ENCODE measurements at places on chromosomes 1 and 21.
A peak's percentile ranks its signal among the peaks of the same experiment; 100 is the strongest.

DNA sequence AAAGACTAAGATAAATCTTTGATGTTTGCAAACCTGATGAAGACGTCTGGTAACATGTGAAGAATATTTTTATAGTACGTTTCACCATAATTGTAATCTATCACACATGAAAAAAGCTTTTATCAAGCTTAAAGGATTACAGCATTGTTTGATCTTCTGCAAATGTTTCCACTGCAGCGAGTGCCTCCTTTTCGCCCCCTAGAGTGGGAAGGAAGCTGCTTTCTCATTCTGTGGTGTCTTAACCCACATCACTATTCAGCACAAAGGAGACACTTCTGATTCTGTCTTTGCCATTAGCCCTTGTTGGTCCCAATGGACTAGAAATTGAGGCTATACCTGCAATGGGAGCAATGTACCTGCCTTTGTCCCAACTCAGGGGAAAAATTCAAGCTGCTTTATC lies 46.0 kb upstream of the IL12RB2 start:
- no peak for DNase-seq

GRCh38 chr1:46008585-46008984 lies 123.8 kb downstream of the PIK3R3 start:
- no peak for DNase-seq

GRCh38 chr1:15106608-15107007 lies 46.9 kb upstream of the TMEM51 start:
- no peak for DNase-seq

GRCh38 chr1:165855010-165855838 lies 27.8 kb downstream of the UCK2 start:
- DNase-seq, result peak; percentile 40

DNA sequence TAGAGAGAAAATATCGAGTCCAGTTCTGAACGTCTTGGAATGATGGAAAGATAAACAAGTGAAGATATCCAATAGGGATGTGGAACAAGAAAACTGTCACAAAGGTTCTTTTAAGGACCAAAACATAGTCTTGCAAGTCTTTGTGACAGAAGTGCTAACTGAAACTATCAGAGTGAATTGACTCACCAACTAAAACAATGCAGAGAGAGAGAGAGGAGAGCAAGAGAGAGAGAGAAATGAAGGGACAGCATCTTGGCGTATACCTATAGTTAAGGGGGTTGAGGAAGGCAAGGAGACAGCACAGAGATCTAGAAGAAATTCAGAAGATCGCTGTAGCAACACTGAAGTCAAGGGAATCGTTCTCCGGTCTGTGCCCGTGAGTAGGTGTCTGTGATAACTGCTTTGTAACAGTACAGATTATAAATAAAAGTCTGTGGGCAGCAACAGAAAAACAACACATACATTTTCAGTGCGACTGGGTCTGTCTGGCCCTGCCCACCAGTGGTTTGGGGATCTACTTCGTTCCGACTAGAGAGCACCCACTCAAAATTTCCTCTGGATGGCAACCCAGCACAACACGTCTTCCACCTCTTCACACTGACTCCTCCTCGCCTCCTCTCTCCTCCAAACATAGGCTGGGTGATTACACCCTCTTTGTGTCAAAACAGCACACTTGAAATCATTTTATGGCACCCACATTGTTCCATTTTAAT lies 4.8 kb upstream of the COA6 start:
- no peak for DNase-seq

GRCh38 chr1:52636721-52637695 lies 4.0 kb downstream of the SHISAL2A start:
- peak; percentile 88 for DNase-seq

DNA sequence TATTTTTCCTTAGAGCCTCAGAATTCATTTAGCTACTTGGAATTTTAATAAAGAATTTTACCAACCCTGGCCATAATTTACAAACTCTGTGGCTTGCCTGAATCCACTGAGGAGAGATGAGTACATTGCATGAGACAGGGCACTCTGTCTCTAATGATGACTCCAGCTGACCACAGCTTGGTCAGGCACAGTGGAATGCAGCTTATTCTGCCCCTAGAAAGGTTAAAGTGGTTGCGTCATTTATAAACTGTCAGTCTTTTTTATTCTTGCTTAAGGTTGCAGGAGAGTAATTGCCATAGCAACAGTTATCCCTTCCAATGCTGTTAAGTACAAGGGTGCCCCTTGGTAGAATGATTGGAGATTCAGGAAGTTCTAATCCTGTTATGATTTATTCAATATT lies 28.3 kb downstream of the PDE4B start:
- DNase-seq, result no peak

DNA sequence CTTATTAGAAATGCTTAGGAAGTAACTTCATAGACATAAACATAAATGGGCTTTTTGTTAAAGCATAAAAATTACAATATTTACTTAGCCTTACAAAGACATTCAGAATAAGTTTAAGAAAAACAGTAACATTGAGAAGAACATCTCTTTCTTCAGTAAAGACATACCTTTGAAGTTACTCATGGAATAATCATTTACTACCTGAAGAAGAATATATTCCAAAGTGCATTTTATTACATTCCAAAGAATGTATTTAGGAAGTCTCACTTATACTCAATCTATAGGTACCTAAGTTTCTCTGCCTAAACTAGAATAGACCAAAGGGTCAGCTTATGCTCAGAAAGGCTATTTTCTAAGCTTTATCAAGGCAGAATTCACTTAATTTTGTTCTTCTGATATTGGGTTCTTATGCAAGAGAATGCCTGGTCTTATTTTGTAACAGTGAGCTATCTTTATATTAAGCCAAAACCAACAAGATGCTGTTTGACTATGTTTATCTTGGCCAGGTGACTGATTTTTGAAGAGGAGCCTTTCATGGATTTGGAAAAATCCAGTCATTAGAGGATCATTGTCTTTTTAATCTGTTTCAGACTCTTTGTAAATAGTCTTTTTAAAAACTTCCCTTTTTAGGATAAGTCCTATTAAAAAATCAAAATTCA lies 110.1 kb downstream of the OLFML2B start:
- no peak for DNase-seq

DNA sequence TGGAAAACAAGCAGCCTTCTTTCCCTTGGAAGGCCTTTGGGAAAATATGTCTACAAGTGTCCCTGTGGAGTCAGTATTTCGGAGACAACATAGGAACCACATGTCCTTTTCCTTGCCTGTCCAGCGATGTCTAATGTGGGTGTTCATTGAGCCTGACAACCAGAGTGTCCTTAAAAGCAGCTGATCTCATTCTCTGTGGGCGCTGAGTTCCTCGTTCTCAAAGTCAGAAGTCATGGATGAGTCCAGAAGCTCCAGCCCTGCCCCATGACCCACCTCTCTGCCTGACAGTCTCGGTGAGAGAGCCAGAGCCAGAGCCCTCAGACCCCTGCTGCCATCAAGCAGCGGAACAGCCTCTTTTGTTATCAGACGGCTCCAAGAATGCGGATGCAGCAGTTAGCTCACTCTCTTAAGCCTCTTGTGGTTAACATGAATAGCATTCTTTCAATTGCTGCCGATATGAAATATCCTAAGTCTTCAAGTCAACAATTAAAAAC lies 329.2 kb downstream of the TGFB2 start:
- no peak for DNase-seq

DNA sequence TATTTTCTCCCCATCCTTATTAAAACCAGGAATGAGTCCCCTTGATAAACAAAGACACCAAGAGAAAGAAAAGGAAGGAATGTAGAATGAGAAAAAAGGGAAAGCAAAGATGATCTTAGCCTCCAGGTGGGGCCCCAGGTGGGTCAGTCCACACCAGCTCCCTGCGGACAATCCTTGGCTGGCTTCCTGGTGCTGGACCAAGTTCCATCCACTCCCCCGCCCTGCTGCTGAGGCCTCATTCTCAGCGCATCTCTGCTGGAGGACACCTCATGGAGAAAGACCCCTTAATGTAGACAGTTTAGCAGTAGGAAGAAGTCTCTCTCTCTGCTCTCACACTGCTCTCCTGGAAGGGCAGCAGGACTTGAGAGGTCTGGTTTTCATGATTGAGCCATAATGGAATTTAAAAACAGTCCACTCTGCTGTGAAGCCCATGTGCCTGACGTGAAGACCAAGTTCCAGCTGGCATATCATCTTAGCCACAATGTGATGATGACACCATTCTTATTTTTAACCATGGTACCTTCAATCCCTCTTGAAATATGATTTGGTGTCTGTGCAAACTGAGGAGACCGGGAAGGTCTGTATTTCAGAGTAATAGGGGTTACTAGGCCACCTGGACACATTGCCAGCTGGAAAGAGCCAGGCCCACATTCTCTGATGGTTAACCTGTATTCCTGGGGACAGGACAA lies 83.1 kb downstream of the WLS start:
- no peak for DNase-seq

- no peak for DNase-seq
Measured at GRCh38 chr1:232476538-232476950, 153.4 kb downstream of the SIPA1L2 start.

GRCh38 chr1:52474807-52475206 lies 70.4 kb downstream of the PRPF38A start:
- DNase-seq, result no peak

DNA sequence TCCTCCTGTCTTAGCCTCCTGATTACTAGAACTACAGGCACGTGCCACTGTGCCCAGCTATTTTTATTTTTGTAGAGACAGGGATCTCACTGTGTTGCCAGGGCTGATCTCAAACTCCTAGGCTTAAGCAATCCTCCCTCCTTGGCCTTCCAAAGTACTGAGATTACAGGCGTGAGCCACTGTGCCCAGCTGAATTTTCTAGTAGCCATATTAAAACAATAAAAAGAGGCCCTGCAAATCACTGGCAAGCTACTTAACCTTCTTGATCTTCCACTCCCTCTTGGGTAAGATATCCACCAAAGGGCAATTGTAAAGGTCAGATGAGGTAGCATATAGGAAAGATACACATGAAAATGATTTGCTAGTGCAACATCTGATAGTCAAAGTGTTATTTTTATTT lies 65.6 kb upstream of the SRSF10 start:
- no peak for DNase-seq

GRCh38 chr21:18524097-18524880 lies 120.7 kb upstream of the TMPRSS15 start:
- DNase-seq, result no peak

DNA sequence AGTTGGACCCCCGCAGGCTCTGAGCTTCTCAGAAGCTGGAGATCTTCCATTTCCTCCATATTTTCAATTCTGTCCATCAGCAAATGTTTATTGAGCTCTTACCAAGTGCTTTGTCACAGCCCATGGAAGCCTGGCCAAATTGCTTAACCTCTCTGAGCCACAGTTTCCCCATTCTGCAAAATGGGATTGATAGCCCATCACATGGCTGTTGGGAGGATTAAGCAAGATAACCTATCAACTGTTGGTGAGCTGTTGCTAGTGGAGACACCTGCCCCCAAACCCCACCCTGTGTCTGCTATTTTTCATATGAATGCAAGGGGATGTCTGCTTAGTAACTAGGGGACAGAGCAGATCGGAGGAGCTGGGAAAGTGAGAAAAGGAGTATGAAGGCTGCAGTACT lies 38.3 kb downstream of the CD34 start:
- no peak for DNase-seq

DNA sequence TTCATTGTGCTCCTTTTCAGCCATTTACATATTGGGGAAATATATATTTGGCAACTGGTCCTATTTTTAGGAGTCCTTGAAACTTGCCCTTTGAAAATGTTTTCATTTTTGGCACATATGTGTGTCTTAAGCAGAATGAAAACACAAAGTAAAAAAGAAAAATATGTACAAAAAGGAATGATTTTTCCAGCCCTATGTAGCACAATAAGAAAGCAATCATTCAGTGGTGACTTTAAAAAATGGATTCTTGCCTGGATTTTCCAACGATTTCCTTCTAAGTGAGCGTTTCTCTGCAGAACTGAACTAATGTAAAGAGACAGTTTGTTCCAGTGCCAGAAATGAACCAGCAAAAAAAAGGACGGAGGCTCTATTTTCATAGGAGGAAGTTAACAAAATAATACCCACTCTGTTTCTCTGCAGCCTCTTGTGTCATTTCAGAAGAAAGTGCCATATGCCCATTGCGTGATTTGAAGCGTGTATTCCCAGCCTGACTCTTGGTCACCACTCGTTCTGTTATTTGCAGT lies 340.1 kb downstream of the SETD4 start:
- DNase-seq, result no peak

All from SIG-M5 (cell line).